Stimulated activated CD4-positive, alpha-beta T cell treated with anti-CD3 and anti-CD28 coated beads, Interleukin-1b, Interleukin-23, amount 100 ng/mL, for 1 hour (primary cell): ENCODE measurements at places on chromosomes 5 and 9.

GRCh38 chr5:96327722-96328121, 105.3 kb downstream of the PCSK1 start:
- DNase-seq = no peak

- DNase-seq = no peak
Measured at GRCh38 chr9:74498621-74499095, 1.5 kb downstream of the RORB start.

DNA sequence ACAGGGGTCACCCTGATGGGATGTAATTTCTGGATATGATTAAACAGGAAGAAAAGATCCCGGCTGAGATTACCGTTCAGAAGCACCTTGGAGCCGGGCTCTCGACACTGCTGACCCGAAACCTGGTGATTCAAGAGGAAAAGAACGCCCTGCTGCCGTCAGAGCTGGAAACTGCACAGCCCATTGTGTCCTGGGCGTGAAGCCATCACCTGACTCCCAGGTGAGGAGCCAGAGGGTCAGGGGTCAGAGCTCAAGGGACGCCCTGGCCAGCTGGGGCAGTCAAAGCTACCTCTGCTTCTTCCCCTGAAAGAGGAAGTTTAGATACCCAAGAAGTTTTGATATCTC, 17.8 kb upstream of the SLC12A7 start:
- DNase-seq = no peak

DNA sequence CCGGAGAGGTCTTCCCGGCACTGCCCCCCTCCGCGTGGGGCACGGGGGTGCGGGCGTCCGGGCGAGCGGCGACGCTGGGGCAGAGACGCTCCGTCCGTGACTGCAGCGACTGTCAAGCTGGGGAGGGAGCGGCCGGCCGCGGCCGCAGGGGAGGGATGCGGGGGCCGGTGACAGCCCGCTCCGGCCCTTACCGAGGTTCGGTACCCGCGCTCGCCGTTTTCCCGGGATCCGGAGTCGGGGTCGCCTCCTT, 400 bp downstream of the KDM4C start:
- DNase-seq = no peak

GRCh38 chr5:32780508-32780919, 69.4 kb downstream of the NPR3 start:
- no peak for DNase-seq

- no peak for DNase-seq
Measured at GRCh38 chr5:79518718-79519117, 4.8 kb upstream of the HOMER1 start.

GRCh38 chr5:54440456-54440893, 15.0 kb upstream of the HSPB3 start:
- DNase-seq = no peak

- DNase-seq = no peak
Measured at GRCh38 chr9:81772144-81772543, 82.8 kb upstream of the TLE1 start.

DNA sequence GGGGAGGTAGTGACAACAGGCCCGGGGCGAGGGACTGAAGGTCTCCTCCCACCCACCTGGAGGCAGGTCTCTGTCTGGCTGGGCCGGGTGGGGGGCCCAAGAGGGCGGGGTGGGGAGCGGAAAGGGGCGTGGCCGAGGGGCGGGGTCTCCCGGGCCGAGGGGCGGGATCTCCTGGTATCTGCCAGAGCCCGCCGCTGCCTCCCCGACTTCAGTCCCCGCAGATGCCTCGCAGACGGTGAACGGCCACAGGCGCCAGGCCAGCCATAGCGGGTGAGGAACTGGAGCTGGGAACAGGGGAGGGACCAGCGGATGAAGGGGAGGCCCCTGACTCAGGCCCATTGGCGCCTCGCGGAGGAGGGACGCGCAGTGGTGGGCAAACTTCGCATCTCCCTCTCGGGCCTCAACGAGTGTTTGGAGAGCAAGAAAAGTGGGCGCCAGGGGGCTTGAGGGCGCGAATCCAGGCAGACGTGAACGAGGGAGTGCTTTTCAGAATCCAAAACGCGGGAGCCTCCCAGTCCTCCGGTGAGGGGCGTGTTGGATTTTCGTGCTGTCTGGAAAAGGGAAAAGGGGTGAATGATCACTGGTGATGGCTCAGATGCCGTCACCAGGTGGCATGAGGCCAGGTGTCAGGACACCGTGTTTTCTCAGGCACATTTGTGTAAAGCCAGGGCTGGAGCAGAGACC, at the start of gene ADGRD2:
Gene ADGRD2 (plus strand): TSS at position 211 of the 684 bp plus-strand sequence. CDS start 1,216 bp downstream, outside the sequence.
- DNase-seq = no peak

DNA sequence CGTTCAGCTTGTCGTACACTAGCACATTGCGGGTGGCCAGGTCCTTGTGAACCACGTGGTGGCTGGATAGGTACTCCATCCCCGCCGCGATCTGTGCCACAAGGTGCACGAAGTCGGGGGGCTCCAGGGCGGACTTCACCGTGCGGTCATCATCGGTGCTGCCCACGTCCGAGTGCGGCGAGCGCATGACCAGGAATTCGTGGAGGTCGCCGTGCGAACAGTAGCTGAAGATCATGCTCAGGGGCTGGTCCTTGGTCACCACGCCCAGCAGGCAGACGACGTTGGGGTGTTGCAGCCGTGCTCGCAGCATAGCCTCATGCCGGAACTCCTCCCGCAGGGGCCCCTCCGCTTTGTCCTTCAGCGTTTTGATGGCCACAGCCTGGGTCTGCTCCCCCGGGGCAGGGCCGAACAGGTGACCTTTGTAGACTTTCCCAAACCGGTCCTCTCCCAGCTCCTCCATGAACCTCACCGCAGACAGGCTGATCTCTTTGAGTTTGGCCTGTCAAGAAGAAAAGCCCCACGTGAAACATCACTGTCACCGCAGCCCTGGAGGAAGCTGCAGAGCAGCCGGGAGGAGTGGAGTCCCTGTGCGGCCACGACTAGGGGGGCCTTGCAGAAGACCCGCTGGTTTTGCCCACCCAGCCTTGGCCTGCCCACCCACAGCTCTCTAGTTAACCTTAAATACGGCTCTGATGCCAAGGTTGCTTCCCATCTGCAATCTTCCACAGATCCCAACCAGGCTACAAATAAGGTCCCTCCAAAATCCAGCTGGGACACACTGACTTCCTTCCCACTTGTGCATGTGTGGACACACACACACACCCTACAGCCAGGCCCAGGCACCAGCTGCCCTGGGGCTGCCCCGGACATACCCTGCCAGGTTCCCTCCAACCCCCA, 225.2 kb downstream of the ROR2 start:
- DNase-seq = no peak

GRCh38 chr5:43851741-43852140, 248.8 kb downstream of the NNT start:
- DNase-seq = no peak

GRCh38 chr5:53987101-53987500, 323.3 kb downstream of the ARL15 start:
- DNase-seq = no peak

GRCh38 chr9:38619556-38620447, 594 bp downstream of the ANKRD18A start:
- no peak for DNase-seq

DNA sequence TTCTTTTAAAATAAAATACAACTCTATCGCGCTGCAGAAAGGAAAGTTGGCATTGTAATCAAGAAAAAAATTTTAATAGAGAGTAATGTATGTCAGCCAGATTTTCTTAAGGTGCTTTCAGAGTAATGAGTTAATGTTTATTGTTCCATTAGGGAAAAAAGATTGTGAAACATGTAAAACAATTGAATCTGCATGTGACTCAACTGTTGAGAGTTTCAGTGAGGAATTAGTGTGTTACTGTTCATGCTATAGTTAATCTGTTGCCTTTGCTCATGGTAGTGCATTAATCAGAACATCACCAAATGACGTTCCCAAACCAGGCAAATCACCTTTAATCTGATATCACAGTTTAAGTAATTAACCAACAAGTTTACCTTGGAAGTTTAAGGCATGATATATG, 600.5 kb downstream of the NR2F1-AS1 start:
- DNase-seq = no peak

DNA sequence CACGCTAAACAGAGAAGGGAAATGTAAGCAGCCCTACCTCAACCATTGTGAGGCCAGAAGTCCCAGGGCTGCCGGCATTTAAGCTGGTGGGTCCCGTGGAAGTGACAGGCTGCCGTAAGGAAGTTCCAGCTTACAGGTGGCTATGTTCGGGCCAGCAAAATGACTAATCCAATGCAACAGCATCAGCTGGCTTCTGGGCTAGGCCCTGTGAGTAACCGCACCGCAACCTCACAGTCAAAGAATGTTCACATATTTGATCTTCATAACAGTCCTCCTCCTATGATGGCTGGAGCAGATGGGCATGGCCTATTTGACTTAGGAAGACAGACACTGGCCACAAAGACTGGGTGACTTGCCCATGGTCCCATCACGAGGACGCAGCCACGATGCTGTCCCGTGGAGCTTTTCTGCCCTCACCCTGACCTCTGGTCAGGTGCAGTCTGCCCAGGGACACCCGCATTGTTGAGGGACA, 88.2 kb downstream of the LIFR start:
- DNase-seq = no peak

DNA sequence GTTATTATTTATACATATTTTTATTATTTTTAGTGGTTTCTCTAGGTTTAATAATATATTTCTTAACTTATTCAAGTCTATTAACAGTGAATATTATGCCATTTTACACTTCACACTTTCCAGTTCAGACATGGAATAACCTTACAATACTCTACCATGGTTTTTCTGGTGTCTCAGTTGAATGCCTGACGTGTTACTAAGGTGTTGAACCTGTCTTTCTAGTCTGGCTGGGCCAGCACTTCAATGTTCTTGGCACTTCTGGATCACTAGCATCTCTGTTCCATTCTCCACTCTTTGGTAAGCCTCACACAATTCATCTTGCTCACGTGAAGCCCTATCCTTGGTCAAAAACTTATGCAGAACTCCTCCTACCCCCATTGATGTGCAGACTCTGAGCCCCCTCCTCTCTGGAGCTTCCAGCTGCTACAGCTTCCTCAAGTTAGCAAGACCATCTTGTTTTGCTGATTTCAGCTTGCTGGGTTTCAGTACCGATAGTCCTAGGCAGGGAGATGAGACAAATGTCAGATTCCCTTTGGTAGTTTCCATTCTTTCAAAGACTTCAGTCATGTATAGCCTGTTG, 243.1 kb downstream of the FBXO4 start:
- DNase-seq = no peak

GRCh38 chr9:129319938-129320481, 141.9 kb upstream of the IER5L start:
- DNase-seq = no peak

- no peak for DNase-seq
Measured at GRCh38 chr9:32399110-32399815, 14.8 kb downstream of the ACO1 start.

GRCh38 chr9:36146651-36147050, 10.1 kb downstream of the GLIPR2 start:
- no peak for DNase-seq

DNA sequence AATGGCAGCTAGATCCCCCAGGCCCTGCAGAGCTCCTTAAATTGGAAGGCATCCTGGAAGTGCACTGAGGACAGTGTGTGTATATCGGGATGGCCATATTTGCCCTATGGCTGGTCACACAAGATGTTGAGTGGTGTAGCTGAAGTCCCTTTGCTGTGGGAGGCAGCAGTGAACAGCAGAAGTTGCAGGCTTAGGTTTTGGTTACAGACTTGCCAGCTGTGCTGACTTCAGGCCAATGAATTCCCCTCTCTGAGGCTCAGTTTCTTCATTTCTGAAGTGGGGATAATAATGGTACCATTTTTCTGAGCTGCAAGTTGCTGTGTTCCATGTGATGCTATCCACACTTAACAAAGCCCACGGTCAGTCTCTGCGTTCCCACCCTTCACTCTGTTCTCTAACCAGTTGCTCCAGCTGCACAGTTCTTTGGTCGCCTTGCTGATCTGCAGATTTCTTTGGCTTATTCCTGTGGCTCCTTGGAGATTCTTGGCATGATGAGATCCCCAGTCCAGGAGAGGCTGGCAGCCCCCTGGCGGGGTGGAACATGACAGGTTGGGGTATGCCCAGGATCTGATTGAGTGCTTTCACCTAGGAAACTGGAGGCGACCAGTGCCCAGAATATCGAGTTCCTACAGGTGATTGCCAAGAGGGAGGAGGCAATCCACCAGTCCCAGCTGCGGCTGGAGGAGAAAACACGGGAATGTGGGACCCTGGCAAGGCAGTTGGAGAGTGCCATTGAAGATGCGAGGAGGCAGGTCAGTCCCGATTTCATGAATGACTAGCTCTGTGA, 6.5 kb upstream of the GLE1 start:
- no peak for DNase-seq

DNA sequence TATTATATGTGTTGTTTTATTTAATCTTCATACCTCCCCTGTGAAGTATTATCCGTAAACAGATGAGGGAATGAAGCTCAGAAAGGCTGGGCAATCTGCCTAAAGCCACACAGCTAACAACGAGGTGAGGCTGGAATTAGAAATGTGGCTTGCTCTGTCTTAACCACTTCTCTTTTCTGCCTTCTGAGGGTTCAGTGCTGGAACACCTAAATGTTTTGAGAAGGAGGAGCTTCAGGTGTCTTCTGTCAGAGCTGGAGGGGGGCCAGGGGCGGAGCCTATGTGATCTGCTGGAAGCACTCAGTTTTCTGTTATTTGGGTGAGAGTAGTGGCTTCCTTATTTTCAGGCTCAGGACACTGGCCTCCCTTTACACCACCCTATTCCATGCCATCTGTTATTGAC, 35.0 kb upstream of the ARAP3 start:
- DNase-seq = no peak
